ENCODE measurements at places on chromosomes 7 and 10.

DNA sequence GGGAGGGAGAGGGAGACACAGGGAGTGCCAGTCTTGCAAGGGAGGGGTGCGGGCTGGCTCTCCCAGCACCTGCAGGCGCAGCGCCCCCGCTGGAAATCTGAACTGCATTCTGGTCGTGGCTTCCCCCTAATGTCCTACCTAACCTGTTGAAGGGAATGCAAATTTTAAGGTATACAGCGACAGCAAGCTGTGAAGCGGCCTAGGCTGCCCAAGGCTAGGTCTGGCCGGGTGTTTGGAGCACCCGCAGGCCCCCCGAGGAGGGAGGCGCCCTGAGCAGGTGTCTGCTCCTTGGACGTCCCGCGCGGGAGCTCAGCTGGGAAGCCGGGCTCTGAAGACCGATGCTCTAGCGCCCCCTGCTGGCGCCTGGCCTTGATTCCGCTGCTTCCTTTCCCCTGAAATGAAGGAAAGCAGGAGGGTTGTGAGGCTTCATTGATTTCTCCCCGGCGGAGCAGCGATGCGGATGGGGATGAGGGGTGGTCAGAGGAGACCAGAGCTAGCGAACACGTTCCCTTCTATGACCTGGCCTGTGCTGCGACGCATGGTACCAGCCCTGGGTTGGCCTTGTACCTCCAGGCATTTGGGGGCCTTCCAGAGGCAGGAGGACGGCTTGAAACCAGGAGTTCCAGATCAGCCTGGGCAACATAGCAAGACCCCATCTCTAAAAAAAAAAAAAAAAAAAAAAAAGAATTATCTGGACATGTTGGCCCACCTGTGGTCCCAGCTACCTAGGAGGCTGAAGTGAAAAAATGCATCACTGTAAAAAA, 601.3 kb downstream of the GALNT17 start:
- DNase-seq = peak; percentile 94

- peak; percentile 43 for DNase-seq
Observed at GRCh38 chr10:101226491-101227428, 2.5 kb downstream of the LBX1 start.

DNA sequence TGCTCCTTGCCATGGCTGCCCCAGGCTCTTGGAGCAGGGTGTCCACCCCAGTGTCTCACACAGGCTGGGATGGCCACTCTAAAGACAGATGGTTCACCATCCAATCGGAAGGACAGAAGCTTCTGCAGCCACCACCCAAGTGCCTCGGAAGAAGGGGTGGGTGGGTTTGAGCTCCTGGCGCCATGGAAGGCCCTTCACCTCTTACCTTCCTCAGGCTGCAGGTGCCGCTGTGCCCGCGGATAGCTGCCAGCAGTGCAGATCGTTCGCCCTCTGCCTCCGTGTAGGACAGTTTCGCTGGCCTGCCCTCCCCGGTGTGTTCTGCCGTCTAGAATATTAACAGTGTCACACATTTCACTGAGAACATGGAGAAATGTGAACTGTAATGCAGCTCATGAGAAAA, 243.6 kb upstream of the GRB10 start:
- no peak for DNase-seq

DNA sequence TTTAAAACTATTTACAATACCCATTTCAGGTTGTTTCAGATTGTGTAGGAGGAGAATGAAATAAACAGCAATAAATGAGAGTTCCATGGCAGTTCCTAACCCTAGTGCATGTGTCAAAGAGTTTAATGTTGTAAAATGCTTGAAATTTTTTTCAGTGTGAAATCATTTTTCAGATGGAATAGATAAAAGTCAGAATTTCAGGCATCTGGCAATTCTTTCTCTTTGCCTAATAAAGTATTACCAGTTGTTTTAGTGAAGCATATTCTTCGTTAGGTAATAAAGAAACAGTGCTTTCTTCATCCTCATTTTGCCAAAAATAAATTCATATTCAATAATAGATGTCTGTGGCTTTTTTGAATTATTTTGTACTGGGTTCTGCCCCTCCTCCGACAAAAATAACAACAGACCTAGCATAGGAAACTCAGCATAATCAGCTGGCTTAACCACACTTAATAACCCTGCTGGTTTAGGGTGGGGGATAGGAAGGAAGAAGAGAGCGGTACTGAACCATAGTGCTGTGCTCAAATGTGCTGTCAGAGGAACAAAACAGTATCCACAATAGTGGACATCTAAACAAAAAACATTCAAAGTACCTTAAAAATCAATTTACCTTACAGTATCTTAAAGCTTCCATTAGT, 39.1 kb downstream of the MINDY3 start:
- DNase-seq = no peak

GRCh38 chr7:115033917-115034459, 112.1 kb downstream of the MDFIC start:
- DNase-seq = no peak

DNA sequence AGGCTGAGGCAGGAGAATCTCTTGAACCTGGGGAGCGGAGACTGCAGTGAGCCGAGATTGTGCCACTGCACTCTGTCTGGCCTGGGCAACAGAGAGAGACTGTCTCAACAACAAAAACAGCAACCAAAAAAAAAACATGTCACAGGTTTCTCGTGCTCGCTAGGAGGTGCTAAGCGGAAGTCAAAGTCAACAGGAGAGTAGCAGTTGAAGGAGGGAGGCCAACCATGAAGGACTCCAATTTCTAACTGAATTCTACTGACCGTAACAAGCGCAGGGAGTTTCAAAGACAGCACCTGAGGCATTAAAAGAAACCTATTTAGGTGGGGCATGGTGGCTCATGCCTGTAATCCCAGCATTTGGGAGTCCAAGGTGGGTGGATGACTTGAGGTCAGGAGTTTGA, 19.4 kb downstream of the KIN start:
- no peak for DNase-seq
